ENCODE measurements at places on chromosomes 13 and 19.

- no peaks in the 10 kb centered on the region for H3K36me3 ChIP-seq
- no peaks in the 10 kb centered on the region for H3K27me3 ChIP-seq
- H3K27ac ChIP-seq: no peak overlapping the region
- H3K4me3 ChIP-seq: no peak overlapping the region
- DNase-seq: no peak
Observed at GRCh38 chr13:43544011-43544410, 242.8 kb downstream of the ENOX1 start.

- DNase-seq: no peak
- H3K27ac ChIP-seq: no peak overlapping the region
- no peaks in the 10 kb centered on the region for H3K4me1 ChIP-seq
- no peaks in the 10 kb centered on the region for H3K36me3 ChIP-seq
- H3K4me3 ChIP-seq: no peak overlapping the region
Observed at GRCh38 chr13:39783051-39783450, 127.6 kb downstream of the COG6 start.

DNA sequence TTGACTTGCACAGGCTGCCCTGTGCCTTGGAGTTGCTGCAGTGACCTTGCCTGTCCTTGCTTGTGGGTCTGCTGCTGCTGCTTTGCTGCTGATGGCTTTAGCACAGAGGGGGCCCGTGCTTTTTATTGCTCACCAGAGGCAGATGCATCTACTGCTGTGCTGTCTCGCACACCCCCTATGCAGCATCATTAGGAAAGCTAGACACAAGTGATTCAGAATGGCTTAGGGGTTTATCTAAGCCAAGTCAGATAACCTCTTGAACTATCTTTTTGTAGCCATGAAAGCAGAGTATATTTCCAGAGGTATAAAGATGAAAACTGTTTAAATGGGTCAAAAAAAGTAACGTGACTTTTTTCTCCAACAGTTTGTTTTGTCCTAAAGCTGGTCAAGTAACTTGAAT is 7.8 kb downstream of the GTF3A start:
- peaks cover 31% of the 10 kb centered on the region for H3K36me3 ChIP-seq
- no peak for DNase-seq
- no peak overlapping the region for H3K27ac ChIP-seq
- H3K4me1 ChIP-seq: no peaks in the 10 kb centered on the region
- no peaks in the 10 kb centered on the region for H3K27me3 ChIP-seq

DNA sequence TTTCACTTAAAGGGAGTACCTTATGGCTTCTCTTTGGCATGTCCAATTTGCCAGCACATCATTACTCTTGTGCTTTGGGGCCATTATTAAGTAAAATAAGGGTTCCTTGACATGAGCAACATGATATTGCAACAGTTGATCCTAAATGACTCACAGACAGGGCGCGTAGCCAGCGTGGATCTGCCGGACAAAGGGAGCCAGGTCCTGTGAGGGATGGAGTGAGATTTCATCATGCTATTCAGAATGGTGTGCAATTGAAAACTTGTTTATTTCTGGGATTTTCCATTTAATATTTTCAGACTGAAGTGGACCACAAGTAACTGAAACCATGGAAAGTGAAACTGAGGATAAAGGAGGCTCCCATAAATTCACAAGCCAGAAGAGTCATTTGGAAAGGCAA is 48.6 kb upstream of the WASF3 start:
- H3K4me3 ChIP-seq: no peak overlapping the region
- no peaks in the 10 kb centered on the region for H3K27me3 ChIP-seq
- no peaks in the 10 kb centered on the region for H3K4me1 ChIP-seq
- H3K36me3 ChIP-seq: no peaks in the 10 kb centered on the region

DNA sequence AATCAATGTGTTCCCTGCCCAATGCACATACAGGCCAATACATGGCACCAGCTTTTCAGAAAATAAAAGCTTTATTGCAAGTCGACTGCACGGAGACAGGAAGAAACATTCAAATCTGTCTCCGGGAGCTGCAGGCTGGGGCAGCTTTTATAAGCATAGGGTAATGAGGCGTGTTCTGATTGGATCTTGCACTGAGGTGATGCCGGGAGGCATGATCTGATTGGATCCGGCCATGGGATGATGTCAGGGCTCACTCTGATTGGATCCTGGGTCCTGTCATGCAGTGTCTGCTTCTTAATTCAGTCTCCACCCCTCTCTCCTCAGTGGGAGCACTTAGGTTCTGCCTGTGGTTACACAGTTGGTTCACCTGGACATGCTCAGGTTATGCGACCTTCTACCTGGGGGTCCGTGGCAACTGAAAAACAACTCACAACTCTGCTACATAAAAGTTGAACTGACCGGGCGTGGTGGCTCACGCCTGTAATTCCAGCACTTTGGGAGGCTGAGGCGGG is 11.8 kb upstream of the FBN3 start:
- no peaks in the 10 kb centered on the region for H3K36me3 ChIP-seq
- H3K4me1 ChIP-seq: peaks cover 4% of the 10 kb centered on the region
- peak; percentile 69 for DNase-seq

DNA sequence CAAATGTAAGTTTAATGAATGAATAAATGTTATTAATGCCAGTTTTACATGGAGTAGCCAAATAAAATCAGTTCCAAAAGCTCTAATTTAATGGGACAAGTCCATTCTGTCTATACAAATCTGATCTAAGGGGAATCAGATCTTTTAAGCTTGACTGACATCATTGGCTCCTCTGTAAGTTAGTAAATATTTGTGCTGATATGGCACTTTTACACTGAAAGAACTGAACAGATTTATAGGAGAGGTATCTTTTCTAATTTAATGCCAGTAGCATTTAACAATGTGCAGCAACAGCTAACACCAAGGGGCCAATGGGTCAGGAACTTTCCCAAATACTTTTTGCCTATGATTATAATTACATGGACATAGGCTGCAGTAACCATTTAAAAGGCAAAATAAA is 832.3 kb downstream of the PCDH17 start:
- no peaks in the 10 kb centered on the region for H3K4me1 ChIP-seq
- no peak overlapping the region for H3K4me3 ChIP-seq
- no peaks in the 10 kb centered on the region for H3K36me3 ChIP-seq

Measured in spinal cord (tissue), 10 donors.